ENCODE measurements at places on chromosomes 16 and 17.
A peak's percentile ranks its signal among the peaks of the same experiment; 100 is the strongest.

GRCh38 chr17:81809556-81809998 is 5.6 kb downstream of the GCGR start:
- DNase-seq, result no peak

DNA sequence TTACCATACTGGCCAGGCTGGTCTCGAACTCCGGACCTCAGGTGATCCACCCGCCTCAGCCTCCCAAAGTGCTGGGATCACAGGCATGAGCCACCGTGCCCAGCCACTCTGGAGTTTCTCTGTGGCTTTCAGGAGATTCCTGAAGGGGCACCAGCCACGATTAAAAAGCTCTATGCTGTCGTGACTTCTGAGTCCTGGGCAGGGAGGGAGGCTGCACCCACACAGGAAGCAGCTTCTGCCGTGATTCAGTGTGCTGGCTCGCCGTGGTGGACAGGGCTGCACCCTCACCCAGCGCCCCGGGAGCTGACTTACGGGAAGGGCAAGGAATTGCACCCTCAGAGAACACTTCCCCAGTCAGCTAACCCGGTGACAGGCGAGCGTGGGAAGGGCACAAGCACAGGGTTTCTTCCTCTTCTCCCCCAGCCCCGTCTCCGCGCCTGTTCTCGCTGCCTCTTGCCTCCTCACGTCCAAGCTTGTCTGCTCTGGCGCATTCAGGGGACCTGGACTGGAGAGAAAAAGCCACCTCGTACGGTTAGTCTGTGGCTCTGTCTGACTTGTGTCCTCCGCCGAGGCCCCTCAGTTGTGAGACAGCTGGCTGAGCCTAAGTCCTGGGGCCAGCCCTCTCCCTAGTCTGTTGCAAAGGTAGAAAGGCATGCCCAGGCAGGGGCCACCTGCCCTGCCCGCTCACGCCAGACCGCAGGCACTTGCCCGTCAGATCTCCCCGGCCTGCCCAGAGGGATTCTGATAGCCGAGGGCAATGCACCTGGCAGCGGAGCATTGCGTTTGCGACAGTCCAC is 145.0 kb downstream of the SEC14L1 start:
- DNase-seq, result peak; percentile 49

GRCh38 chr17:27562777-27563455 is 68.1 kb upstream of the LGALS9 start:
- no peak for DNase-seq

DNA sequence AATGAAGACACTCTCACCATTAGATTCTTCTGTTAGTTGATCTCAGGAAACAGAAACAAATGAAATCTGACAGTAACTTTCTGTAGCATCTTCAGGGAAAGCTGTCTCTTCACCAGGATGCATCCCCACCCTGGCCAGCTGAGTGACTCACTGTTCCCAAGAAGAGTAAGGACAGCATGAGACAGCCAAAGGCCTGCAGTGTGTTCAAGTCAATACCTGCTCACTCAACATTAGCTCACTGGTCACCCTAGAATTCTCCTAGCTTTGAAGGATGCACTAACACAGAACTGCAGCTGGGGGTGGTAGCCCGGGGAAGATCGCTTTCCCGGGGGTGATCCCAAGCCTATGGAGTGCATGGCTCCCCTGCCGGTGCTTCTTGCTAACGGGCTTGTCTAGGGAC is 28.2 kb upstream of the CLEC18B start:
- DNase-seq, result no peak

DNA sequence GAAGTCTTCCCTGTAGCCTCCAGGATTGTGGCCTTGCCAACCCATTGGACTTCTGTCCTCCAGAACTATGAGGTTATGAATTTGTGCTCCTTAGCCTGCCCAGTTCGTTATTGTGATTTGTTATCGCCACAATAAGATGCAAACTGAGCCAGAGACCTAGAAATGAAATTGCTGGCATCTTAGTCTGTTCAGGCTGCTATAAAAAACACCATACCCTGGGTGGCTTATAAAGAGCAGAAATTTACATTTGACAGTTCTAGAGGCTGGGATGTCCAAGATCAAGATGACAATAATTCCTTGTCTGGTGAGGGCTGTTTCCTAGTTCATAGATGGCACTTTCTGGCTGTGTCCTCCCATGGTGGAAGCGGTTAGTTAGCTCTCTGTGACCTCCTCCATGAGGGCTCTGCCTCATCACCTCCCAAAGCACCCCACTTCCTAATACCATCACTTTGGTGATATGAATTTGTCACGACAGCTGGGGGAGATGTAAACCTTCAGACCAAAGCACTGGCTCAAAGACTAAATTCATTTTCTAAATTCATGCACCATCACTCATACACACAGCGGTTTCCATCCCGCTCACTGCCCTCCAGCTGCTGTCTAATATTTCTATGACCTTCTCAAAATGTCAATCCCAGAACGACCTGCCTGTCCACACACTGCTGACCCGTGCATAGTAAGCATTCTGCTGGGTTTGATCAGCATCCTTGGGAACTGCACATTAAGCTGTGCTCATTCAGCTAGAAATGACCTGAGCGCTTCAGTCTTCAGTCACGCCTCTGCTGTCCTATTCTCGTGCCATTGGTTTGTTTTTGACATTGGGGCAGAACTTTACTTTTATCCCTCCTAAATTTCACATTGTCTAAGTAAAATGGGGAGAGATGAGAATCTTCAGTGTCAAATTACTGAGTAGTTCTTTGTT is 36.6 kb downstream of the GINS3 start:
- DNase-seq, result no peak

- DNase-seq, result no peak
Measured at GRCh38 chr16:77589071-77589765, 133.1 kb upstream of the NUDT7 start.

DNA sequence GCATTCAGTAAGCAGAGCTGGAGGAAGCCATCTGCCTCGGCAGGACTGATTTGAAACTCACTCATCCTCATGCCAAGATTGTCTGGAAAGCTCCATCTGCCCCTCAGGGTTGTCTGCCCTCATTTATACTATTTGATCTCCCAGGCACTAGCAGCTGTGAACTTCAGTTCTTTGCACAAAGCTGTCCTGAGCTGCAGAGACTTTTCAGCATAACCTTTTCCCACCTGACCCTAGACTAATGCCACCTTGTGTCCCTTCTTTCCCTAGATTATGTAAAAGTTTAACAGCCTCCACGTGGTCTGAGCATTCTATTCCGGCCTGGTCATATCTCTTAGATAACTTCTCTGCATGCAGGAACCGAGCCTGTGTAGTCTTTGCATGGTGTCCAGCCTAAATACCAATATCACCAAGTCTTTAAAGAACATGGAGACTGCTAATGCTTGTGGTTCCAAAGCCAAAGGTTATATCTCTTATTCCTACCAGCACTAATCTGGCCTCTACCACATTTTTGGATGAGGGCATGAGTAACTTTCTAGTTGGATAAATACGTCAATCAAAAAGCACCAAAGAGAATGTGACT is 29.1 kb downstream of the STAT5A start:
- no peak for DNase-seq

DNA sequence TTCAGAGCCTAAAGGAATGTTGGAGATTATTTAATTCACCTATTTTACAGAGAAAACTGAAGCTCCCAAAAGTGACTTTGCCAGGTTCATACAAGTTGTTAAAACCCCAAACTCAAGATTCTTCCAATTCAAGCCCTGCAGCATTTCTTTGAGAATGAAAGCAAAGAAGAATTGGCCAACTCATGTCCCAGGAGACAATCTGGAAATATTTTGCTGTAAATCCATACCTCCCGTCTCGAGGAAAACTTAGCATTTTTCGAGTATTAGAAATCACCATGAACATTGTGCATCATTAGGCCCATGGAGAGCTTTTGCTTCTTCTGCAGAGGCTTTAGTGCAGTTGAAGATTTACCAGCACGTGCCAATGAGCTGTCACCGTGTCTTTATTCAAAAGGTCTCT is 176.4 kb upstream of the KCNJ16 start:
- no peak for DNase-seq

- DNase-seq, result no peak
Measured at GRCh38 chr17:36657763-36658490, 56.5 kb downstream of the MRM1 start.

GRCh38 chr17:55598495-55598894 is 87.2 kb upstream of the SMIM36 start:
- no peak for DNase-seq

- DNase-seq, result peak; percentile 77
Measured at GRCh38 chr16:89410794-89411309, 79.5 kb downstream of the ANKRD11 start.

DNA sequence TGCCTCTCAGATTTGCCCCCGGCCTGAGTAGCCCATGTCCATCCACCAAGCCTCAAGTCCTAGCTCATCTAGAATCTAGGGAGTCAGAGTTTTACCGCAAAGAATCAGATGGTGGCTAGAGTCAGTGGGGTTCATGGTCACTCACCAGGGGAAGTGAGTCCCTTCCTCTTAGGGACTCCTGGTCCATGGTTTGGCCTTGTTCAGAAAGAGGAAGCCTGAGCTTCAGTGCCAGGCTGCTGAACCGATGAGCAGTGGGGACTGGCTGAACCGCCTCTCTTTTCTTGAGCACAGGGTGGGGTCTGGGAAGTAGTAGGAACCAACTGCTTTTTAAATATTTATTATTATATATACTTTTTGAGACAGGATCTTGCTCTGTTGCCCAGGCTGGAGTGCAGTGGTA is 160.3 kb downstream of the NTN1 start:
- peak; percentile 44 for DNase-seq

DNA sequence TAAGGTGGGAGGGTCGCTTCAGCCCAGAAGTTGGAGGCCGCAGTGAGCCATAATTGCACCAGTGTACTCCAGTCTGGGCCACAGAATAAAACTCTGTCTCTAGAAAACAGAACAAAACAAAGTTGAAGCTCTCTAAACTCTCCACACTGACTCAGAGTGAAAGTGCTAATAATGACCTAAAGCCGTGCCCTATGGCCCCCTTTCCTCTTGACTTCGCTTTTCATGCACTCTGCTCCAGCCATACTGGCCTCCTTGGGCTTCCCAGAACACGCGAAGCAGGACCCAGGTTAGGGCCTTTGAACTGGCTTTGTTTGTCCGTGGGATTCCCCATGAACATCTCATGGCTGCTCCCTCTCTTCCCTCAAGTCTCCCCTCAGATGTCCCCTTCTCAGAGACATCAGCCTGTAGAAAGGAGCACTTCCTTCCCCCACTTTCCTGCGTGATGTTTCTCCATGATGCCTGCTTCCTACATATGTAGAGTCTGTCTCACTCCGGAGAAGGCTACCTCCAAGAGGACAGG is 18.6 kb upstream of the SPN start:
- DNase-seq, result no peak

DNA sequence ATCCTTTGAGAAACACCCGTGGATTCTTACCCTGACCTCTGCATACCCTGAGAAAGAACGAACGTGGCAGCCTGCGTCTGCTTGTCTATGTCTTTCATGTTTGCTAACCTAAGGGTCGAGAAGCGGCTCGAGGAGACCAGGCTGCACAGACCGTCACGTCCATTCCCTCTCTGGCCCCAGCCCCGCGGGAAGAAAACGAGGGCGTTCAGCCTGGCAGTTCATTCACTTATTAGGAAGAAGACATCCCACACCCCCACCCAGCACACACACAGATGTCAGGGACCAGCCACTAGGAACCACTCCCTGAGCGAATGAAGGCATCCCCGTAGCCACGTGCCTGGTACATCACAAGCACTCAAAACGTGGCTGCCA is 655 bp upstream of the MTHFSD start:
- peak; percentile 11 for DNase-seq

DNA sequence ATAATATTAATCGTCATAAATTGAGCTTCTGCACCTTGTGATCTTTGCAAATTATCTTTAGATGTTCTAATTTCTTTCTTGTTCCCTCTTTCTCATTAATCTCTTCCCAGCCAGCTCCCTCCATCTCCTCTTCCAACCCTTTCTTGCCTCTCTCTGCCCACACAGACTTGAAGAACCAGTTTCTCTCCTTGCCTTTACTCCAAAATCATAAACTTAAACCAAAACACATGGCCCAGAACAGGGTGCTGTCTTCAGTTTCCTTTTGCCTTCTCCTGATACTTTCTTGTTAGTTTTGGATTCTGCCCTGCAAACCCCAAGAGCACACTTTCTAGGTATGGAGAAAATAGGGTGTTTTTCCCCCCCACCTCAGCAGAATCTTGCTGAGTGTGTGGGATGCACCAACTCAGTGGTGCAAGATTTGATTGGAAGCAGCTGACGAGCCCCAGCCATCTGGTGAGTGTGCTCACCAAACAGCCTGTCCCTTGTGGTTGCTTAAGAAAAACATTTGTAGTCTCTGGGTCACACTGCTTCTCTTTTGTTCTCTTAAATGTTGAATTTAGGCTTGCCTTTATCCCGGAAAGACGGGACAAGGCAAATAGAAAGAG is 175.8 kb upstream of the MAF start:
- peak; percentile 34 for DNase-seq

DNA sequence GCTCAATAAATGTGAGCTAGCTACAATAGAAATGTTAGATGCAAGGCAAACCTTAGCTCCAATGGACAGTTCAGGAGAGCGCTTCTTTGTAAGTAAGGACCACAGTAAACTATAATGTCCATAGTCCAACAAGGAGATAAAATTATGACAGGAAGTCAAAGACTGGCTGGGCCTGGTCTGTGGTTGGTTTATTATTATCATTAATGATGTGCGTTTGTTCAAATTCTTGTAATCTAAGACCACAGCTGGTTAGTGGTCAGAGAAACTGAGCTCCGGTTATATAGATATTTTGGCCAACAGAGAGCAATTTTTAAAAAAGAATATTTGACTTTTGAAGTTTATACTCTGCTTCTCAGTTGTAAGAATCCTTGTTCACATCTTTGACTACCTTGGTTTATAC is 4.7 kb upstream of the CMTM2 start:
- DNase-seq, result no peak

- DNase-seq, result no peak
Measured at GRCh38 chr16:12061336-12062055, 85.0 kb downstream of the SNX29 start.

DNA sequence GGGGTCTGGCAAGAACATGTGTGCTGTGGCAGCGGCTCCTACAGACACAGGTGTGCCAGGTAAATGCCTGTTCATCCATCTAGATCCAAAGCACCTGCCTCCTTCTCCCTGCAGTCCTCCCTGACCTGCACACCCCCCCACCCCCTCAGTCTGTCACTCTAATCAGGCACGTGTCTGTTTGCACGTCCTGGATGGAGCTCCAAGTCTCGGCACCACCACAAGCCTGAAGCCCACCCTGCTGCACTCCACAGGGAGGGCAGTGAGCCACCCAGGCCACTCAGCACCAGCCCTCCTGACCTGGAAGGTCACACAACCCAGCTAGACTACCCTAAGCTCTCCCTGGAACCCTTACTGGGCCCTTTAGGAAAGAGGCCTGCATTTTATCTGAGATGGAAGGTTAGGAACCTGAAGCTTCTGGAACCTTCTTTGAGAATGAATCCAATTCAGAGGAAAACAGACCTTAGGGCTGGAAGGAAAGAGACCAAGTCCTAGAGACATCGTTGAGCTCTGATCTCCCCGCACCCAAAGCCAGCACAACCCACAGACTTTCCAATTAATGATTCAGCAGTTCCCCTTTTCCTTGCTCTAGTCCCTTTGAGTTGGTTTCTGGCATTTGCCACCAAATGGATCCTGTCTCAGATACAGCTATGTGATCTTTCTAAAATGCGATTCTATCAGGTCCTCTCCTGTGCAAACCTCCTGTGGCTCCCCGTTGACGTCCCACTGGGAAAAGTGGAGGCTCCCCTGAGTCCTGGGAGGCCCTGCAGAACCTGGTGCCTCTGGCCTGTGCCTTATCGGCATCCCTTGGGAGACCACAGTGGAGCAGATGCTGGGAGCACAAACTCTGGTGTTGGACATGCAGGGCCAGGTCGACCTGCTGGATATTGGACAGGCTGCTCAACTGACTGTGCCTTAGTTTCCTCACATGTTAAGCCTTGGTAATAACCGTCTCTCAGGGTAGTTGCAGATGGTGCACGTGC is 67.9 kb downstream of the PRMT7 start:
- no peak for DNase-seq
